ENCODE measurements at places on chromosomes 3 and 15. TPM values are rescaled to one million over a fixed set of nuclear protein-coding genes. Genes with fewer than 3 reads are reported as not detected.

Gene ST8SIA2
- total RNA-seq = not detected

Gene GHSR
- not detected for total RNA-seq

Gene SLC6A11
- not detected for total RNA-seq

Gene SPESP1
- 2.4 TPM for total RNA-seq

Gene SI
- total RNA-seq = not detected

Gene FAM81A
- not detected for total RNA-seq

Gene ARNT2
- 8.6 TPM for total RNA-seq

Gene PLSCR2
- total RNA-seq = not detected

Gene GCHFR
- total RNA-seq = 1.0 TPM

Gene SOX14
- not detected for total RNA-seq

Gene EFCC1
- total RNA-seq = 0.86 TPM

Gene ZFYVE19
- total RNA-seq = 25.6 TPM

Gene RASGRP1
- total RNA-seq = not detected

Gene CAND2
- total RNA-seq = 3.1 TPM

Gene ECE2
- total RNA-seq = not detected

Gene RASL12
- total RNA-seq = 1.6 TPM

Gene PEX11A
- 2.8 TPM for total RNA-seq

Gene SEMA5B
- not detected for total RNA-seq

Gene REC114
- not detected for total RNA-seq

Gene NR2E3
- 0.57 TPM for total RNA-seq

Gene LYZL4
- total RNA-seq = not detected

Gene NR1I2
- under 0.01 TPM for total RNA-seq

Gene DOCK3
- total RNA-seq = 0.22 TPM

Gene RTP1
- not detected for total RNA-seq

Gene TMIE
- 0.22 TPM for total RNA-seq

Gene SCN5A
- 1.1 TPM for total RNA-seq

Gene ROPN1B
- total RNA-seq = not detected

Gene TMEM212
- total RNA-seq = not detected

Gene CASR
- total RNA-seq = not detected

Gene IGDCC3
- not detected for total RNA-seq

Gene DUOXA2
- not detected for total RNA-seq

Gene FURIN
- 72.0 TPM for total RNA-seq

Gene RBSN
- total RNA-seq = 28.3 TPM

Gene MORC1
- not detected for total RNA-seq

Gene CLRN1
- total RNA-seq = not detected

Gene SCAMP5
- 0.57 TPM for total RNA-seq

Gene AP2M1
- total RNA-seq = 453 TPM

Gene FNDC3B
- 435 TPM for total RNA-seq

Gene IL17RE
- total RNA-seq = 0.72 TPM

Gene TTC23
- total RNA-seq = 27.8 TPM

Gene TLR9
- total RNA-seq = not detected

Gene SAMD7
- total RNA-seq = not detected

Gene UBAP1L
- 2.2 TPM for total RNA-seq

Gene LCTL
- total RNA-seq = not detected

Gene TM6SF1
- total RNA-seq = 2.6 TPM

Gene ZNF860
- 0.44 TPM for total RNA-seq

Gene BFSP2
- not detected for total RNA-seq

Gene FSIP1
- 0.88 TPM for total RNA-seq

Gene LRRC31
- total RNA-seq = not detected

Gene SPTSSB
- not detected for total RNA-seq

Gene AP3B2
- 1.8 TPM for total RNA-seq

Gene LRTM1
- not detected for total RNA-seq

Gene TEX55
- not detected for total RNA-seq
